ENCODE measurements at places on chromosomes 3 and 15.

DNA sequence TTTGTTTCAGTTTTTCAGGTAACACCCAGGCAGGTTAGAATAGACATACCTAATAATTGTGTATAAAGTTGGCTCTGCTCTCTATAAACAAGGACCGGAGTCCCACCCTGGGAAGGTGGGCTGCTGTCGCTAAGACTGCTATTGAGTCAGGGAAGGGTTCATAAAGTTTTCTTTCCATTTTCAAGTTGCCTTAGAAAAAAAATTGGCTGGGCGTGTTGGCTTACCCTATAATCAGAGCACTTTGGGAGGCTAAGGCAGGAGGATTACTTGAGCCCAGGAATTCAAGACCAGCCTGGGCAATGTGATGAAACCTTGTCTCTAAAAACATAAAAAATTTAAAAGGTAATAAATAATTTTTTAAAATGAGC is 11.3 kb upstream of the PIAS1 start:
- DNase-seq: no peak

GRCh38 chr15:71079208-71080044 is 35.8 kb upstream of the THSD4 start:
- no peak for DNase-seq

GRCh38 chr15:47394286-47394809 is 323.0 kb upstream of the SEMA6D start:
- DNase-seq: no peak

- DNase-seq: no peak
These were observed 43.9 kb downstream of the UBE3A start for GRCh38 chr15:25394898-25395297.

GRCh38 chr15:91289324-91289723 is 189.3 kb downstream of the SV2B start:
- no peak for DNase-seq

- no peak for DNase-seq
These were observed 283.1 kb upstream of the RASGRP1 start for GRCh38 chr15:38847666-38848065.

DNA sequence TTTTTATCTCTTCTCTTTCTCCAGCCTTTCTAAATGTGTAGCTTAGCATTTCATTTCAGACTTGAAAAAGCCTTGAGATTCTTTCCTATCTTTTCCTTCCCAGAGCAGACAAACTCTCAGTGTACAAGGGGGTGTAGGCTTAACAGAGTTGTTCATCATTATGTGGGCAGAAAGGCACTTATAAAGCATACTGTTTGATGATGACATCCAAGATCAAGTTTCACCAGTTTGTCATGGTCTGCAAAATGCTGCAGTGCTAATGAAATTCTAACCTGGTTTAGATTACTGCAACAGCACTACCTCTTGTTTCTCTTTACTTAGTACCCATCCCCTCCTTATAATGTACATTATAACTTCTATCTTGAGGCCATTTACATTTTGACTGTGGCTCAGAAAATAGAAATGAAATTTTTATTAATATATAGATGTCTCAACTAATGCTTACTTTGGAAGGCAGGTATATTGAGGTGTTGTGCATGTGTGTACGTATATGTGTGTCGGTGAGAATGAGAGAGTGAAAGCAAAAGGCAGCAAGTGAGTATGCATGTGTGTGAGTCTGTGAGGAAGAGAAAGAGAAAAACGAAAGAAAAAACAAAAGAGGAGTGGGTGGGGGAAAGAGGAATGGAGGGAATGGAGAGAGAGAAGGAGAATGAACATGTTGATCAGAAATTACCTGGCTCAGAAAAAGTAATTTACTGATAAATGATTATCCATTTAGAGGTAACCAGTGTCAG is 1043.6 kb downstream of the TUSC7 start:
- DNase-seq: no peak

- no peak for DNase-seq
These were observed 6.6 kb downstream of the ISLR2 start for GRCh38 chr15:74136814-74137536.

DNA sequence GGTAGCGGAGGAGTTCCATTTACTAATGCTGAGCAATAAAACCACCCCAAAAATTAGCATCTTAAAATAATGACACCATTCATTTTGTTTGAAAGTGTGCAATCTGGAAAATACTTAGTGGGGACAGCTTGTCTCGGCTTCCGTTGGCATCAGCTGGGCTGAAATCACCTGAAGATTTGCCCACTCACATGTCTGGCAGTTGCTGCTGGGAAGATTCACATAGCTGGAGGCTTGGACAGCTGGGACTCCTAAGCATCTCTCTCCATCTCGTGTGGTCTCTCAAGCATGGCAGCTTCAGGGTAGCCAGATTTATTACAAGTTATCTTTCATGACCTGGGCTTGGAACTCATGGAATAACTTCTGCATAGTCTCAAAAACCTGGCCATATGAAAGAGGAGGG is 38.4 kb upstream of the BFSP2 start:
- no peak for DNase-seq

Measured in naive thymus-derived CD4-positive, alpha-beta T cell (primary cell).